Right cardiac atrium (tissue), 5 donors: ENCODE measurements at places on chromosomes 3 and 15.

DNA sequence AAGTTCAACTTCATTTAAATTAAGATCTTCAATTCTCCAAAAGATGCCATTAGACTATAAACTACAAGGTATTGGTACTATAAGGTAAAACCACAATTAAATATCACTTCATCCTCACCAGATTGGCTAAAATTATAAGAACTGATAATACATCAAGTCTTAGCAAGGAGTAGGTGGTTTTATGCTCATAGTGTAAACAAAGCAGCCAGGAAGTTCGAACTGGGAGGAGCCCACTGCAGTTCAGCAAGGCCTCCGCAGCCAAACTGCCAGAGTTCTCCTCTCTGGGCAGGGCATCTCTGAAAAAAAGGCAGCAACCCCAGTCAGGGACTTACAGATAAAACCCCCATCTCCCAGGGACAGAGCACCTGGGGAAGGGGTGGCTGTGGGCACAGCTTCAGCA lies 91.6 kb upstream of the SETMAR start:
- no peak for DNase-seq

GRCh38 chr15:57561041-57561711 lies 30.5 kb upstream of the MYZAP start:
- peak; percentile 68 for DNase-seq

DNA sequence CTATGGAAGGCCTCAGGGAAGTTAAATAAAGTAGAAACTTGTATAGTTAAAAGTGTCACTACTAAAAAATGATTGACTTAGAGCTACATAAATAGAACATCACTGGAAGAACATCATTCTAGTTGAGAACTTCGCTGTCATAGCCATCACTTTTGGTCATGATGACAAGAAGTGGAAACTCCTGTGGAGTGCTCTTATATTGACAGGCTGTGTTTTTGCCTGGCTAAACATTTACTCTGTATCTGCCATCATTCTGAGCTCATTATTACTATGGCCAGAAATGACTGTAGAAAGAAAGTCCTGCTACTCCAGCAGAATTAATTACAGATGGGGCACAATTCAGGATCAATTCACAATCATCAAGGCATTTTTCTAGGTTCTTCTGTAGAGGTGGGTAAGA lies 165.1 kb upstream of the GOLIM4 start:
- no peak for DNase-seq

GRCh38 chr3:60954048-60954447 lies 297.2 kb downstream of the FHIT start:
- no peak for DNase-seq

DNA sequence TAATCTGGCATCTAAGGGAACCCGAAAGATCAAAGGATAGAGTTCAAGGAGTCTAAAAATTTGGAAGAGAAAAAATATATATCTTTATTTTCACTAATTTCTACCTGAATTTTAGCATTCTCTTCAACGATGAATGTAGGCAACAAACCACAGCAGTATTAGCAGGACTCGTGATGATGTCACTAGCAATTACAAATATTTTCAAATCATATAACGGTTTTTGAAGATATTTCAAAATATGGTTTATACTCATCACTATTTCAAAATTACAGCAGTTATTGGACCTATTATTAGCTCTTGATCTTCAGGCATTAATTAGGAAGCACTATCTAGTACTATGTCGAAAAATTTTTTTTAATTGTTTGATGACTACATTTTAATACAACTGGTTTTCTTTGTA lies 27.0 kb upstream of the ANKDD1A start:
- DNase-seq, result no peak

DNA sequence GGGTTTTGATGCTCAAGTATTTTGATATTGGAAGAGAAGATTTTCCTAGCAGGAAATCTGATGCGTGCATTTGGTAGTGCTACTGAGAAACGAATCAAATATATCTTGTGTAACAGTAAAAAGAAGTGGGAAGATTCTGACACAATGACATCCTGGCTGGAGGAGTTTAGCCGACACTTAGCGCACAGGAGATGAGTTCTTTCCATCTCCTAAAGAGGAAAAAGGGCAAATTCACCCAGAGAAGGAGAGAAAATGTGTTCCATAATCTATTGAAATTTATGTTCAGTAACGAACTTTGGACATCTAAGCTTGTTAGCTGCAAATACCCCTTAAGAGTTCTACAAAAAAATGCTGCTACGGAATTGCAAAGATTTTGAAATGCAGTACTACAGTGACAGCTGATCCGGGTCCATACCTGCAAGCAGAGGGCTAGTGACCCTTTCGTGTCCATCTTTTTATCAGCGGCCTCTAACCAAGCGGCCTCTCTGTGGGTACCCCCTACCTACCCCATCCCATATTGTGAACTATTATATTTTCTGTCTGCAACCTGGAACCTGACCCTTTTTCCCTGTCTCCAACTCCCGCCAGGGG lies 971 bp downstream of the CPOX start:
- DNase-seq, result no peak

DNA sequence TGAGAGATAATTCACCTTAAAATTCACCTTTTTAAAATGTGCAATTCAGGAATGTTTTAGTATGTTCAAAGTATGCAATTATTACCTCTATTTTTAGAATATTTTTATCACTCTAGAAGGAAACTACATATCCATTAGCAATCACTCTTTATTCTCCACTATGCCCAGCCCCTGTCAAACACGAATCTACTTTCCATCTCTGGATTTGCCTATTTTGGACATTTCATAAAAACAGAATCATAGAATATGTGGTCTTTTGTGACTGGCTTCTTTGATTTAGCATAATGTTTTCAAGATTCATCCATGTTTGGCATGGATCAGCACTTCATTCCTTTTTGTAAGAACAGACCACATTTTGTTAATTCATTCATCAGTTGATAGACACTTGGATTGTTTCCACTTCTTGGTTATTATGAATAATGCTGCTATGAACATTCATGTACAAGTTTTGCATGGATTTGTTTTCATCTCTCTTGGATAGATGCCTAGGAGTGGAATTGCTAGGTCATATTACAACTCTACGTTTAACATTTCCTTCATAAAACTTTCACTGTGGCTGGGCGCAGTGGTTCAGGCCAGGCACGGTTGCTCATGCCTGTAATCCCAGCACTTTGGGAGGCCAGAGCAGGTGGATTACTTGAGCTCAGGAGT lies 12.7 kb downstream of the HMCES start:
- DNase-seq, result no peak
